ENCODE measurements at places on chromosomes 3 and 15. TPM values are rescaled to one million over a fixed set of nuclear protein-coding genes. Genes with fewer than 3 reads are reported as not detected.

The TNFSF10 gene
- total RNA-seq: not detected

The HTD2 gene
- total RNA-seq: 3.6 TPM

The MYO9A gene
- 21.1 TPM for total RNA-seq

The COLQ gene
- total RNA-seq: not detected

The FHIT gene
- total RNA-seq: not detected

The DNAH12 gene
- not detected for total RNA-seq

The PLA2G4E gene
- total RNA-seq: not detected

The RASL12 gene
- total RNA-seq: 4.7 TPM

The FBLN2 gene
- total RNA-seq: 59.9 TPM

The SKOR1 gene
- total RNA-seq: not detected

The ADAMTS9 gene
- total RNA-seq: not detected

The EFHB gene
- total RNA-seq: not detected

The LEKR1 gene
- 1.6 TPM for total RNA-seq

The APOD gene
- not detected for total RNA-seq

The PLEKHO2 gene
- total RNA-seq: 25.0 TPM

The PLA1A gene
- total RNA-seq: not detected

The ZKSCAN7 gene
- not detected for total RNA-seq

The MOBP gene
- not detected for total RNA-seq

The SNURF gene
- not detected for total RNA-seq

The KBTBD12 gene
- not detected for total RNA-seq

The SYNM gene
- total RNA-seq: 7.4 TPM

The HGD gene
- total RNA-seq: not detected

The LARP6 gene
- 62.8 TPM for total RNA-seq

The CCR1 gene
- total RNA-seq: not detected

The PCLAF gene
- 243 TPM for total RNA-seq

The KLHL6 gene
- not detected for total RNA-seq

The GOLGA6B gene
- not detected for total RNA-seq

The WWTR1 gene
- total RNA-seq: 93.0 TPM

The DGKG gene
- 2.6 TPM for total RNA-seq

The CCDC13 gene
- total RNA-seq: 0.59 TPM

The PAQR5 gene
- total RNA-seq: 8.9 TPM

The NPHP3 gene
- total RNA-seq: 13.8 TPM

The IQCH gene
- total RNA-seq: 2.2 TPM

The ACP3 gene
- not detected for total RNA-seq

The NOP10 gene
- total RNA-seq: 290 TPM

The SPINK8 gene
- not detected for total RNA-seq
